Neural crest cell (in vitro differentiated cells): ENCODE measurements at places on chromosomes 3 and 15.

- no peak for DNase-seq
Observed at GRCh38 chr3:71754610-71755253, 1.1 kb downstream of the GPR27 start.

GRCh38 chr3:191721390-191721861 lies 260.5 kb downstream of the PYDC2 start:
- DNase-seq, result no peak

GRCh38 chr3:100682854-100683760 lies 26.2 kb upstream of the TFG start:
- no peak for DNase-seq

GRCh38 chr3:170599091-170599490 lies 13.2 kb upstream of the SLC7A14 start:
- DNase-seq, result no peak

DNA sequence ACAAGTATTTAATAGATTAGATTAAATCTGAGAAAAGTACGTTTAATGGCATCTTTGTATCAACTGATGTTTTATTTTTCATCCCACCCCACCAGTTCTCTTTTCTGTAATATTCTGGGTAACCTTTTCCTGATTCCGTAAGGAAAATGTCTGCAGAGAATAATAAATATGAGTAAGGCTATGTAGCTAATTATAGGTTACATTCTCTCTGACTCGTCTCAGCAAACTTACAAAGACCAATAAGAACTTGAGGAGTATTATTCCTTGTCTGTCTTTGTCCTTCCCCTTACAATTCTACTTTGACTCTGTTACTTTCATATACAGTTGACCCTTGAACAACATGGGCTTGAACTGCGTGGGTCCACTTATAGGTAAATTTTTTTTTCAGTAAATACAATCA lies 12.1 kb downstream of the SNAP23 start:
- DNase-seq, result no peak

GRCh38 chr3:99859825-99860224 lies 42.2 kb downstream of the CMSS1 start:
- DNase-seq, result no peak
